ENCODE measurements at places on chromosomes 1 and 21.

- DNase-seq, result peak; percentile 82
These were observed 64.5 kb upstream of the ABCG1 start for GRCh38 chr21:42154237-42155044.

GRCh38 chr1:145750426-145750825 is 31.1 kb downstream of the CD160 start:
- DNase-seq, result no peak

DNA sequence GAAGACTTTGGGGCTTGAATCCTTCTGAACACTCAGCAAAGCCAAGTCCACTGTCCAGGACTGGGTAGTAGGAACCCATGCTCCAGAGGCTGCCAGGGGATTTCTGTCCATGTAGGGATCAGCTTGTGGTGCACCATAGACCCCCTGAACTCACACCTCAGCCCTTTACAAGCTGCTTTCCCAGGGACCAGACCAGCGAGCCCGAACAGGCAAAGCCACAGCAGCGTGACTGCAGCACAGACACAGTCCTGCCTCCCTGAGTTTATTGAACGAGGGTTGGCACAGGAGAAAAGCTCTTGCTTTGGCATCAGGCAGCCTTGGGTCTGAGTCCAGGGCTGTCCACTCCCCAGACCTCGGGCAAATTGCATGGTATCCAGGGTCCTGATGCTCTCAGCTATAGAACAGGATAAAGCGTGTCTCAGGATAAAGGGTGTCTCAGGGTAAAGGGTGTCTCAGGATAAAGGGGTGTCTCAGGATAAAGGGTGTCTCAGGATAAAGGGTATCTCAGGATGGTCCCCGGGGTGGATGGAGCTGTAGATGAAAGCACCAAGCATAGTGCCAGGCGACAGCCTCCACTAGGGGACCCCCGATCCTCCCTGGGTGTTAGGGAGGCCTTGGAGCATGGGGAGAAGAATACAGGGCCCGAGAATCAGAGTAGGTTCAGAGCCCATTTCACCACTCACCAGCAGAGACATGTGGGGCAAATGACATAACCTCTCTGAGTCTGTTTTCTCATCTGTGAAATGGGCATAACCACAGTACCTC is 648.8 kb downstream of the NPHP4 start:
- peak; percentile 95 for DNase-seq

- DNase-seq, result no peak
These were observed 53.7 kb downstream of the SLX9 start for GRCh38 chr21:44993321-44994046.

DNA sequence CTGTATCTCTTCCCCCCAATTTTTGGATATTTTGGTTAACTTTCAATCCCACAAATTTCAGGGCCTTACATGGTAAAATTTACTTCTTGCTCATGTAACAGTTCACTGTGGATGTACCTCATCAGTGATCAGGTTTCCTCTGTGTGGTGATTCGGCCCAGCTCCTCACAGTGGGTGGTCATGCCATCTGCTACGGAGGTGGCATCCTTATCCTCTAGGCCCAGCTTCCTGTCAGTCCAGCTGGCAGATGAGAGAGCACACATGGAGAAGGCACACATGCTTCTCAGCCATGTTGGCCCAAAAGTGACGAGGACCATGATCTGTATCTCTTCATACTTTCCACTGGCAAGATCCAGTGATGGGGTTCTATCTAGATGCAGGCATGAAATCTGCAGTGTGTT is 27.2 kb downstream of the PCBP3 start:
- no peak for DNase-seq

GRCh38 chr21:15491100-15491499 is 238.7 kb upstream of the USP25 start:
- DNase-seq, result no peak

DNA sequence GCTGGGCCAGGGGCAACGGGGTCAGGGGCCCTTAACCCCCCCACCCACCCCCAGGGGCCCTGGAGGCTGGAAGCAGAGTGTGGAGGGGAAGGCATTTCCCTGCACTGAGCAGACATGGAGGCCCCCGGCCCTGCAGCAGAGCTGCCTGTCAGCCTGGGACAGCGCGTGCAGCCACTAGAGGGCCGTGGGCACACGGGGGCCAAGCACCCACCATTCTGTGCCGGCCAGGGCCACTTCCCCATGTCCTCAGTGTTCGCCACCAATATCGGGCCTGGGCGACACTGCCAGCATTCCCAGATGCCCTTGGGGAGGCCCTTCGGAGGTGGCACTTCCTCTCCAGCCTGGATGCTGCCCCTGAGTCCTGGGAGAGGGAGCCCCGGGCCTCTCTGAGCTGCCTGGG is 23.2 kb upstream of the ARHGEF16 start:
- no peak for DNase-seq

GRCh38 chr1:172425339-172425738 is 4.9 kb downstream of the C1orf105 start:
- no peak for DNase-seq

DNA sequence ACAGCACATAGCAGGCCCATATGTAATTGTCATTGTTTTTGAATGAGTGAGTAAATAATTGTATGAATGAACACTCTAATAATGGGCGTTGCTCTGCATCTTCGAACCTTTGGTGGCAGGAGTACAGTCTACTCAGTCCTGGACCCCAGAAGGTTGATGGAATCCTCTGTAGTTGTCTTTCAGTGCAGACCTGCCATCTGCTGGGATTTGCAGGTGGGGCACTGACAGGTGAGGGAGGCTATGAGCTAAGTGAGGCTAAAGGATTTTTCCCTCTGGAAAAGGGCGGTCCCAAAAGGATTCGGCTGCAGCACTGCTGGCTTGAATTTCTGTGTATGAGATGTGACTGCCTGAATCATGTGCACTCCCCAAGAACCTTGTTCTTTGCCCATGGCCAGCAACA is 53.4 kb downstream of the PLXNA2 start:
- no peak for DNase-seq

GRCh38 chr1:204232526-204232925 is 18.7 kb upstream of the GOLT1A start:
- DNase-seq, result no peak

DNA sequence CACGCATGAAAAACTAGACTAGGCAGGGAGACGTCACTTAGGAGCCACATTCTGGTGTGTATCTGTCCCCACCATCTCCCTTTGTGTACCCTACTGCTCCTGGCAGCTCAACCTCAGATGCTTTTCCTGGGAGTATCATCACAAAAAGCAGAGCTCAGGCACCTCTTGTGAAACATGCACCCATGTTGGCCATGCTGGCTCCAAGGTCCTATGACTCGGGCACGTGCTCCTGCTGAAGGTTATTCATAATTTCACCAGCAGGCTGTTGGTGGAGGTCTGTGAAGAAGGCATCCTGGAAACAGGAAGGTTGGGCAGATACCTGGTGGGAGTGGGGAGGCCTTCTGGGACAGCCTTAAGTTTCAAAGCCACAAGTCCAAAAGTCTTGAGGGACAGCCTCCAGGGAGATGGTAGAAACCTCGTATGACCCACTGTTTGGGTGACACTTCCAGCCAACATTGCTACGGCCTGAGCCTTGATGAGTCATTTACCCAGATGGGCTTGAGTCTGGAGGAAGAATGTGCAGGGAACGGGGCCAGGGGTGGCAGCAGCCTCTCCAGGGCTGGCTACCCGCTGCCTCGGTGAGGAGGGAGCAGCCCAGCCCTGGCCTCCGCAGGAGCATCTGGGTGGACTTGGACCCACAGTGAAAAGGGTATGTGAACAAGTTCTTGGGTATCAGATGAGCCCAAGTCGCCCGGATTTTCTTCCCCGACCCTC is 75.8 kb downstream of the PGBD5 start:
- no peak for DNase-seq

DNA sequence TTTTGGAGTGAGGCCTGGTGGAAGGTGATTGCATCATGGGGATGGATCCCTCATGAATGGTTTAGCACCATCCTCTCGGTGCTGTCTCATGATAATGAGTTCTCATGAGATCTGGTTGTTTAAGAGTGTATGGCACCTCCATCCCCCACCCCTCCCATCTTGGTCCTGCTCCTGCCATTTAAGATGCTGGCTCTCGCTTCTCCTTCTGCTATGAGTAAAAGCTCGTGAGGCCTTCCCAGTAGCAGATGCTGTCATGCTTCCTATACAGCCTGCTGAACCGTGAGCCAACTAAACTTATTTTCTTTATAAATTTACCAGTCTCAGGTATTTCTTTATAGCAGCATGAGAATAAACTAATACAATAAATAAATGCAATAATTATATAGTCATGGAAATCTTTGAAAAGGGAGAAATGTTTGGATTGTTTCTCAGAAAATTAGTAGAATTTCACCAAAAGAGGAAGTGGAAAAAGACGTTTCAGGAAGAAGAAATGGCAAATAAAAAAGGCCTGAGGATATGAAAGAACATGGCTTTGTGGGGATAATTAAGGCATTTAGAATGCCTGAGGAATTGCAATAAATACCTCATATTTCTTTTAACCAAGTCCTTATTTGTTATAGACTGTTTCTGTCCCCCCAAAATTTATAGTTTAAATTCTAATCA is 451.2 kb upstream of the ADGRL4 start:
- no peak for DNase-seq

DNA sequence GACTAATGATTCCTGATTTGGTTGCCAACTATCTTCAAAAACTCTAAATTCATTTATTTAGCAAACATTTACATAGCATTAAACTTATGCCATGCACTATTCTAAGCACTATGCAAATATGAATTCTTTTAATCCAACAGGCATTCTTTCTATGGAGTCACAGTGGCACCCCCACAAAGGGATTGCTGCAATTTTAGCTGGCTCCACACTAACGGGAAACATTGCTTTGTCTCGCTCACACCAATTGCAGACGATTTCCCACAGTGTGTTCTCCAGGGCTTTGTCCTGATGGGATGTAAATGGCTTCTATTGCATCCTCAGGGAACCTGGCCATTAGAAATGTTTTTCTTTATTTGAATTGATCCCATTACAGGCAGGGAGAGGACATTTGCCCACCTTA is 259.1 kb downstream of the BARHL2 start:
- DNase-seq, result no peak

GRCh38 chr1:246078126-246078887 is 428.8 kb downstream of the SMYD3 start:
- no peak for DNase-seq

DNA sequence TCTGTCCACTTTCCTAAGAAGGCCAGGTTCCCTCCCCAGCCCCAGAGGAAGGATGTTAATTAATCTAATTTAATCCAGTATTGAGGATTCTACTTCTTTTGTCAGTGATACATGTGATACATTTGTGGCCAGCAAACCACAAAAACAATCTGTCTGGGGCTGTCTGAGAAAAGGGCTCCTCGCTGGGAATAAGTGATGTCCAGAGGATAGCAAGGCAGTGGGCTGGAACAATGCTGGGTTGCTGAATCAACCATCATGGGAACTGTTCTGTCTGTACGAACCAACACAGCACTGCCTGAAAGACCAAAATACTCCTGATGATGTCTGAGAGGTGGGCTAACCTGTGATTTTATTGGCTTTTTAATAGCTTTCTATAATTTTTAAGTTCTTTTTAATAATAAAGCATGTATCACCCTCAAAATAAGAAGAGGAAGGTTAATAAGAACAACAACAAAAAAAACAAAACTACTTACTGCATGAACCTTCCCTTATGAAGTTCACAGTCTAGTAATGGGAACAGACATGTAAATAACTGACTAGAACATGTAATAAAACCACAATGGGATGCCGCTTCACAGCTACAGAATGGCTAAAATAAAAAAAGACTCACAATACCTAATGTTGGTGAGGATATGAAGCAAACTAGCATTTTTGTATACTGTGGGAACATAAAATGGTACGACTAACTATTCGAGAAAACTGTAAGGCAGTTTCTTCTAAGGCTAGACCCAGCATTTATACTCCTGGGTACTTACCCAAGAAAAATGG is 11.4 kb upstream of the ADAR start:
- no peak for DNase-seq

- no peak for DNase-seq
These were observed 4.8 kb upstream of the SRP9 start for GRCh38 chr1:225772848-225773247.

DNA sequence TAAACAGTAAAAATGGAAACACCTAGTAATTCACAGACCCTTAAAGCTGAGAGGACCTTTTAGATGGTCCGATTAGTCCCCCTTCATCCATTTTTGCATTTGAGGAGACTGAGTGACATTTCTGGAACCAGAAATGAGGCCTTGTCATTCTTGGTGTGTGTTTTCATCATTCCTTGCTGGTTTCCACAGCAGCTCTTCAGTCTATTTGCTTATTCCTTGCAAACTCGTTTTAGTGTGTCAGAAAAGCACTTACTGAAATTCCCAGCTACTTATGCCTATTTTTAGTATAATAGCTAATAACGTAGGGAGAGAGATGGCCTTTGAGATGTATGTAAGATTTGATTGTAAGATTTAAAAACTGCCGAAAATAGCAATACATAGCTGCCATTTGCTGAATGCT is 70.9 kb downstream of the VPS13D start:
- DNase-seq, result no peak

DNA sequence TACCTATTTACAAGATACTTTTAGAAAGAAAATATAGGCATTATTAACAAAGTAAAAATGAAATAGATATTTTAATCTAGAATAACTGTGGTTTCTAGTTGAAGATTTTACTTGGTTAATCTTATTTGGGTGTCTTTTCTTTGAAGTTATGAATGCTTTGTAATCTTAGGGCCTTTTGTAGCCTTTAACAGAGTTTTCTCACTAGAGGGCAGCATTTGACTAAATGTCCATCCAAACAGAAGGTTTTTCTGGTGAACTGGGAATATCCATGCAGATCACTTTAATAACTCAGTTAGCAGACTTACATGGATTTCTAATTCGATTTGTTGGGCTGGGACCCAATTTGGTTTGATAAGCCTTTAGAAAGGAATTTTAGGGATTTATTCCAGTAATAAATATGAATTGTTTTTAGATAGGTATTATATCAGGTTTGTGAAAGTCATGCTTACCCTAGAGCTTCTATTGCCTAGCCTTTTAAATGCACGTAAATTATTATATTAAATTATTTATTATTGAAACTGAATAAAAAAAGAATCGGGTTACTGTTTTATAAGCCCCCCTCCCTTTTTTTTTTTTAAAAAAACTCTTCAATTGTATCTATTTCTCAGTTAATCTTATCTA is 119.7 kb downstream of the ZNF326 start:
- DNase-seq, result no peak

- no peak for DNase-seq
These were observed 56.0 kb downstream of the ZMYM4 start for GRCh38 chr1:35324486-35324885.

Measured in vagina (tissue), 2 donors.